NCI-H524 treated with DMSO at 0.1 percent for 48 hours (cell line): ENCODE measurements at places on chromosomes 7 and 10.

- no peak for DNase-seq
Observed at GRCh38 chr10:85667638-85668233, 698.9 kb downstream of the GRID1 start.

GRCh38 chr7:106570948-106571418, 90.0 kb downstream of the CCDC71L start:
- no peak for DNase-seq

- no peak for DNase-seq
Observed at GRCh38 chr7:41617987-41618386, 84.9 kb downstream of the INHBA start.

- peak; percentile 49 for DNase-seq
Observed at GRCh38 chr10:31133792-31134310, 102.2 kb upstream of the ZNF438 start.

GRCh38 chr7:30041526-30042269, 13.5 kb downstream of the PLEKHA8 start:
- DNase-seq: no peak

DNA sequence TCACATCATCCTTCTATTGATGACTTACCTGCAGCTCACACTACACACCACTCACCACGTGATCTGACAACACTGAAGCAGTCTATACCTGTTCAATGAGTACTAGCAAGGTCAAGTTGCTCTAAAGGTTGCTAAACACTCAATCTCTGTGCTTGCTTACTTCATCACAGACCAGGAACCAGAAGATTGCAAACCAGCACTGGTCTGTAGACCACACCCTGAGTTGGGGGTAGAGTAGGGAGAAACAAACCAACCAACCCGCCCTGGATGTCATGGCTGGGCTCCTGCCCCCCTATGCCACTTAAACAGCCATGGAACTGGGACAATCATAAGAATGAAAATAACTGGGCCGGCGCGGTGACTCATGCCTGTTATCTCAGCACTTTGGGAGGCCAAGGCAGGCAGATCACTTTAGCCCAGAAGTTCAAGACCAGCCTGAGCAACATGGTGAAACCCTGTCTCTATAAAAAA, 19.6 kb downstream of the DLG5 start:
- DNase-seq: no peak

DNA sequence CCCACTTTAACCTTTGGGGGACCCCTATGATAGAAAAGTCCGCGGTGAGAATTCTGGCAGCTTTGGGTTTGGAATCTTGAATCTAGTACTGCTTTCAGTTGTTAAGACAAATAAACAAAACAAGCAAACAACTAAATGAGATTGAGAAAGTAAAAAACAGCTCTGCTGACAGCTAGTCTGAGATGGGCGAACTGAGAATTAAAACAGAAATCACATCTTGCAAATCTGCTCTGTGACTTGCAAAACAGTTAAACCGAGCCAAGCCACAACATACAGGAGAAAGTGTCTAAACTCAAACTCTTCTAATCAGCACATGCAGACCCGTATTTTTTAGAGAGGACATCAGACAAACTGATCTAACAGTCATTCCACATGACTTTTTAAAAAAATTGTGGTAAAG, 110.4 kb downstream of the SH2D4B start:
- DNase-seq: no peak

- DNase-seq: no peak
Observed at GRCh38 chr10:43202657-43203447, 64.0 kb downstream of the RASGEF1A start.

DNA sequence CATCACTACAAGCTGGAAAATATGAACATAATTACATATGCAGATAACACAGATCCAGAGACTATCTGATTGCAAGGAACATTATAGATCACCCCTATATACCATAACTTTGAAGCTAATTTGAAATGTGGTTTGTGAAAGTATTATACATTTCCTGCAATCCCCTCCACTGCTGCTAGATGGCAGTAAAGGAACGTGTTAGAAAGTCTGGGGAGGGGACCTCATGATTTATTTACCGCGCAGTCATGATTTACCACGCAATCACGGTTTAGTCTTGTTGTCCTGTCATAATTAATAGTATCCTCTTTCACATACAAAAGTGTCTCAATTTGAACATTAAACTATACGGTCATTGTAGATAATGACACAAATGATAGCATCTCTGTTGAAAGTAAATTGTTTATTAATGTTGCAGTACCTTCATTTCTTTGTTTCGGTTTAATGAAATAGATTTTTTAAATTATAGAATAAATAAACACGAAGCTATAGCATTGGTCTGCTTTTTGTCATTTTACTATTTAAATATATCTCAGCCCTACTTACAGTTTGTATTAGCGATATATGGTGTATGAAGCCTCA, 145.3 kb upstream of the PRSS1 start:
- DNase-seq: no peak

DNA sequence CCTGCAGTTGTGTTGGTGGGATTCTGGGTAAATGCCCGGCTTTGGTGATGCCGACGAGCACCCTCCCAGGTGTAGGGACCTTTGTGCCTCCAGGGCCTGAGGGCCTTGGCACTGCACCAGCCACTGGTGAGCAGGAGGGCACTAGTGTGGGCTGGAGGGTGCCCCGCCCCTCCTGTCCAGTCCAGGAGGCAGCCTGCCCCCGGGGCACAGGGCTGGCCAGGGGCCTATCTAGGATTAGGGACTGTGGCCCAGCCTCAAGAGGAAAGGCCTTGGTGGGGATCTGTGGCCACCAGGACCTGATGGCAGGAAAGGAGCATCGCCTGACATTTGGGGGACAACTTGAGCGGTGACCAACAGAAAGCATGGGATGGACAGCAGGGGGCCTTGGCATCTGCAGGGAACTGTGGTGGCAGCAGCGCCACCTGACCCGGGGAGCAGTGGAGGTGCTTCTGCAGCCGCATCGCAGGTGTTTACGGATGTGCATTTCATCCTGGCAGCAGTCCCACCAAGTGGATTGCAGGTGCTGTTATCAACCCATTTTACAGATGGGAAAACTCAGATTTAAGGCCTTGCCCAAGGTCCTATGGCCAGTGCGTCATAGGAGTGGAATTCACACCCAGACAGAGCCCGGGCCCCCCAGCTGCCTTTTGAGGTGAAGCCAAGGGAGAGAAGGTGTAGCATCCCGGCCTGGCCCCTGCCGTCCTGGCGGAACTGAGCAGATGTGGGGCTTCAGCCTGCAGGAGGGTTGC, 11.1 kb downstream of the ZNF316 start:
- DNase-seq: no peak

DNA sequence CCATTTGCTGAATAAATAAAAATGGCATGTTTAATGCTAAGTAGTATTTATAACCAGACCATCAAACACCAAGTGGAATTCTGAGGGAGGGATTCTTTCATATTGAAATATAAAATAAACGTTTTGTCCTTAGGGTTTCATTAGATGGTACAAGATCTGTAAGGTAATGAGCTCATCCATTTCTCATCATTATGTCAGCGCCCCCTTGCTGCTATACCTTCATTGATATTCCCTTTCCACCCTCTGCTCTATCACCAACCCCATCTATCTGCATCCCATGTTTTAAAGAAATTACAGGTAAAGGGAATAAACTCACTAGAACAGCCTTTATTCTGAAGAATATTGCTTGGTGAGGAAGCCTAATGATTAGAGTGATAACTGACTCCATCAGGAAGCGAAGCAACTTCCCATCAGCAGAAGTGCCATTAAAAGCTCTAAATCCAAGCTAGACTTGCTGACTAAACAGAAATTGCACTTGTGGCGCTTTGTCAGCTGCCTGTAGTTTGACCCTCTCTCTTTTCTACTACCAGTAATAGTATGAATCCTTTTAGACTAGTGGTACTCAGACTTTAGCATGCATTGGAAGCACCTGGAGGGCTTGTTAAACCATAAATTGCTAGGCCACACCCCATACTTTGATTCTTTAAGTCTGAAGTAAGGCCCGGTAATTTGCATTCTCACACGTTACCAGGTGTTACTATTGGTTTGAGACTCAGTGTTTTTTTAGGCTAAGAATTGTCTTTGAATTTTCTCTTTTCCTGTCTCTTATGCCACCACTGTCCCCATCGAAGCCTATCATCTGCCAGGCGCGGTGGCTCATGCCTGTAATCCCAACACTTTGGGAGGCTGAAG, 27.5 kb downstream of the ADD3 start:
- DNase-seq: no peak

DNA sequence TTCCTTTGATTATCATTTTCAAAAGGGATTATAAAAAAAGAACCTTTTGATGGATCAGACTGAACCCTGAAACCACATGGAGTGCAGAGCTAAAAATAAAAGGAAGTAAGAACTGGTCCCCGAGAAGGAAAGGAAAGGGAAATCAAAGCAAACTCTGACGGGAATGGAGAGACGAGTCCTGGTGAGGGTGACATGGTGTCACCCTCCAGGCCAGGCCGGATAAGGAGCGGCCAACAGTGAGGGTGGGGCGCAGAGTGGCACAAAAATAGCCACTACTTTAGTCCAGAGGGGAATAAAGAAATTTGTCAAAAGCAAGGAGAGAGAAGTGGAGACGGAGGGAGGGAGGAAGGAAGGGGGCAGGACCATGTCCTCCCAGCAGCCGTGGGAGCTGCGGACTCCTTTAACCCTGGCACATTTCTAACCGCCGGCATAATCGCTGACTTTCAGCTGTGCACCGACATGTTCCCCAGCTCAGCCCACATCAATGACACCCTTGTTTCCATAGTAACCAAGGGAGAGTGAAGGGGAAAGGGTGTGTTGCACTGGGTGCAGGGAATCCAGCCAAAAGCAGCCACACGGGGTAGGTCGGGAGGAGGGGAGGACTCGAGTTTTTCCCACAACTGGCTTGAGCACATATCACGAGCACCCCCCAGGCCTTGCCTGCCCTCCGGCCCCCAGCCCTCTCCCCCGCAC, 29.7 kb downstream of the TRIM8 start:
- DNase-seq: no peak

DNA sequence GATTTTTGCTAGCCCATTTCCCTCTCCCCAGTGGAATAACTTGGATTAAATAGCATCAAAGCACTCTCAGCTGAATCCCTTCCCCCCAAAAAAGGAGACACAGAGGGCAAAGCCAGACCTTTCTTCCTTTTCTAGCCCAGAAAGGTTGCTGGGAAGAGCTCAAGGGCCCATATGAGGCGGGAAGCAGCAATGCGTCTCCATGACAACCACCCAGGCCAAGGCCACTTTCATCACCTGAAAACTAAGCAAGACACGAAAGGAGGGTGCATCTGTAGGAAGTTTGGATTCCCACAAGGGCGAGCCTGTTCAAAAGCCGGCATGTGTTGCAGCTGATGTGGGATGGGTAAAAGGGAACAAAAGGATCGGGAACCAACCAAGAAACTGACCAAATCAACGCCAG, 229.1 kb downstream of the PLXNA4 start:
- DNase-seq: no peak

- DNase-seq: no peak
Observed at GRCh38 chr10:124349996-124350280, 68.8 kb downstream of the OAT start.

DNA sequence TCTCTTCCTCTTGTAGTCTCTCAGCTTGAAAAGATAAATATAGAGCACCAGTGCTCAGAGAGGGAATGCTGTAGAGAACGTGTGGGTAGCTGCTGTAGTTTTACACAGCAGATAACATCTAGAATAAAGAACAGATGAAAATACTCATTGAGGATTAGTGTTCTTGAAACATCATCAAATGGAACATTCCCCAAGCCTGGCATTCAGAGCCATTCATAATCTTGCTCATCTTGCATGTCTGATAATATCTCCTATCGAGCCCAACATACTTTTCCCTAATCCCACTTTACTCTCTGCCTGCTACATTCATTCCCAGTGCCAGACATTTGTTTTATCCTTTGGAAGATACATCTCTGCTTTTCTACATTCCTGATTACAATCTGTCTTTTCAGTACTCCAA, 35.2 kb downstream of the MCU start:
- DNase-seq: no peak

DNA sequence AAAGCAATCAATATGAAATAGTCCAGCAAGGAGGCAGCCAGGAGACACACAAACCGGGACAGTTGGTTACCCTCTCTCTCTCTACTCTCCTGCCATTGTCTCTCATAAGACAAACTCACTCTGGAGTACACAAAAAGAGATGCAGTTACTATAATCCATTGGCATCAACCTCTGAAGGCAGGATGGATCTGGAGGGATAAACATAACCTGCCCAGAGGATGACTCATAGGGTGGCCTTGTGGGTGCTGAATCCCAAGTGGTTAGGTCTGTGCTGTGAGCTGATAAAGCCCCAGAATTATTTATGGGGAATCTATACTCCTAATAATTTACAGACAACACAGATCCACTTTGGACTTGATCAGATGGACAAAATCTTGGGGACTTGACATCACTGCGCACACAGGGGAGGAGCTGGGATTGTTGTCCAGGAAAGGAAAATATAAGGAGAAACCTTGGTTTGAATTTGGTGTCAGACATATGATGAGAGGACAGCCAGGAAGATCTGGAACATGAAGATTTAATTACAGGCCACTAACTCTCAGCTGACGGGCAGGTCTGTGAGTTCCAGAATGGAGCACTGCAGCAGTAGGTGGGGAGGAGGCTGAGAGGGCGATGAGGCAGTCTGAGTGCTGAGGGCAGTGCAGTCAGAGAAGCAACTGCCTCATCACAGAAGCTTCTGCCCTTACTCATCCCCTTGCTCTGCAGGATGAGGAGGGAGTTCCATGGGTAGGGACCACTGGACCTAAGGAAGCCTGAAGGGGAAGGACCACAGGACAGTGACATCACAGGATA, 113.9 kb upstream of the PRSS58 start:
- DNase-seq: no peak

GRCh38 chr7:19317461-19317860, 172.2 kb upstream of the FERD3L start:
- DNase-seq: no peak

GRCh38 chr10:117075064-117075463, 63.0 kb downstream of the VAX1 start:
- DNase-seq: no peak

DNA sequence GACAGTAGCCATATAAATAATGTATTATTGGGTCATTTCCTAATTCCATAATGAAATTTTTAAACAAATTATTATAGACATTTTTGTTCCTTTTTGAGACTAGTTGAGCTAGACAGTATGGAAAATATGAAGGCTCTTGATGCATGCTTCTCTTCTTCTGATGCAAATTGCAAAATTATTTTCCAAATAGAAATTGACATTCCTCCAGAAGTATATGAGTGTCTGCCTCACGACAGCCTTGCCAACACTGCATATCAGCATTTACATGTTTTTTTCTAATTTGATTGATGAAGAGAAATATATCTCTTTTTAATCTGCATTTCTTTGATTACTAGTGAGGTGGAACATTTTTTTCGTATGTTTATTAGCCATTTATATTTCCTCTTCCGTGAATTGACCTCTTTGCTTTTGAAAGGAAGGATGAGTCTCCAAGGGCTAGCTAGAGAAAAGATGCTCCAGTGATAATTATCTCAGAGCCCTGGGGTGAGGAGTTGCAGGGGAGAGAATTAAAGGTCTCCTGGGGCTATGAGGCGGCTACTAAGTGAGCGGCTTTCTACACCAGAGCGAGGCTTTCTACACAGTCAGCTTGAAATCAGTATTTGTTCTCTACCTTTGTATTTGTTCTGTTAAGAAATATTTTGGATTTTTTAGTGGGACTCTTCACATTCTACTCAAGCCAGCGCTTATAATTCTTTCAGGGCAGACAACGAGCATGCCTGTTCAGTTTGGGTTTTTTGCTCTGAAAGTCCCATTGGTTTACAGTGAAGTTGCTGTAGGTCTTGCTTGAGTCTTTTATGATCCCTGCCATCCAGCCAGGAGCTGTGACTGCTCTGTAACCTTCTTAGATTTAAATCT, 712.2 kb upstream of the GALNT17 start:
- no peak for DNase-seq

GRCh38 chr7:134422008-134422407, 36.9 kb downstream of the AKR1B1 start:
- DNase-seq: no peak
